ENCODE measurements at places on chromosomes 6 and 20.

DNA sequence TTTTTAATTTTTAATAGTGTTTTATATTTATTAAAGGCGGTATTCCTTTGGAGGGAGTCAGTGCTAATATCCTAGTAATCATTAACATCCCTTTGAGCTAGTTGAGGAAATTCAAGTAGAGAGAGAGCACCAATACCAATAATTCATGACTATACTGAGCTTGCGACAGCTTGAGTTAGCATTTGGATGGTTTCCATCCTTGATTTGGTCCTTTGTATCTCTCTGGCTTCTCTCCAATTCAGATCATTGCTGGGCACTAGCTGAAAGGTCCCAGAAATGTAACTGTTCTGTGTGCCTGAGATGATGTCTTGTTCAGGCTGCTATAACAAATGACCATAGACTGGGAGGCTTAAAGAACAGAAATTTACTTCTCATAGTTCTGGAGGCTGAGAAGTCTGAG lies 77.0 kb downstream of the RNF144B start:
- DNase-seq = no peak

- DNase-seq = no peak
These were observed 433.5 kb downstream of the DHX35 start for GRCh38 chr20:39395478-39396291.

GRCh38 chr6:149140137-149140909 lies 177.2 kb upstream of the TAB2 start:
- DNase-seq = no peak

DNA sequence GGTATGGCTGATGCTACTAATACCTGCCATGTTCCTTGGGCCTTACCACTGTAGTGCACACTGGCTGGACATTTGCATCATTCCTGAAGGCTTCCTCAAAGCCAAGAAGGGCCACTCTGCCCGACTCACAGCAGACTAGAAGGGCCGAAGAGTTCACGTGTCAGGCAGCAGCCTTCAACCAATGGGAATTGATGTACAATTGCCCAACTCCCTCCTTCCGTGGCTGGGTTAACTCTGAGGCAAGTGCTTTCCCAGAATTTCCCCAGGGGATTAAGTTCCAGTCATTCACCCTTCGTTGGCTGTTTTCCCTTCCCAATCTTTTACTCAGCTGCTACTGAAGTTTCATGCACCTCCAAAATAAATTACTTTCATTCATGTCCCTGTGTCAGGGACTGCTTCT lies 29.8 kb downstream of the PSMB9 start:
- DNase-seq = no peak

- DNase-seq = no peak
These were observed 89.8 kb upstream of the ADTRP start for GRCh38 chr6:11868392-11868791.

GRCh38 chr6:170199716-170200115 lies 91.2 kb downstream of the DLL1 start:
- DNase-seq = no peak

DNA sequence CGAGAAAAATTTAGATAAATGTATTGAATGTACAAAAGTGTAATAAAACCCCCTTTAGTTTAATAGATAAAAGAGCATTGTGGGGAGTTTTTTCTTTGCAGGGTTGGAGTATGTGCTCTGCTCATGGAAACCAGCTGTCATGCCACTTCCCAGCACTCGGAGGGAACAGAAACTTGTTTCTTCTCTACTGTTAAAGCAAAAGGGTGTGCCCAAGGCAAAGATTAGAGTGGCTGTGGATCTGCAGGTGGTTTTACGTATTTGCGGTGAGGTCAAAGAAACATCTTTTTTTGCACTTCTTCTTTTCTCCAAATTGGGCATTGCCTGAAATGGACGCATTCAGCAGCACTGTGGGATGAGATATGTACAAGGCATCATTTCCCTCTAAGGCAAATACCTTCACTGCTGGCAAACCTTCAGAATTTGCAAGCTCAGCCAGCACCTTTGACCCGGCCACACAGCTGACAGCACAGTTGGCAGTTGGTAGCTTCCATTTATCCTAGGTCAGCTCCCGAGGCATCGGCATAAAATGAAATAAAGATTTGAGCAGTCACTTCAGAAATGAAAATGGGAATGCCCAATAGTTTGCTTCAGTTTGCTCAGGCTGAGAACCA lies 178.4 kb upstream of the EYA4 start:
- DNase-seq = no peak

GRCh38 chr6:170269151-170269845 lies 21.6 kb downstream of the DLL1 start:
- DNase-seq = peak; percentile 96

GRCh38 chr20:32158943-32159660 lies 48.4 kb downstream of the PLAGL2 start:
- DNase-seq = no peak

- DNase-seq = peak; percentile 27
These were observed 33.5 kb downstream of the CYB5R4 start for GRCh38 chr6:83893024-83893423.

DNA sequence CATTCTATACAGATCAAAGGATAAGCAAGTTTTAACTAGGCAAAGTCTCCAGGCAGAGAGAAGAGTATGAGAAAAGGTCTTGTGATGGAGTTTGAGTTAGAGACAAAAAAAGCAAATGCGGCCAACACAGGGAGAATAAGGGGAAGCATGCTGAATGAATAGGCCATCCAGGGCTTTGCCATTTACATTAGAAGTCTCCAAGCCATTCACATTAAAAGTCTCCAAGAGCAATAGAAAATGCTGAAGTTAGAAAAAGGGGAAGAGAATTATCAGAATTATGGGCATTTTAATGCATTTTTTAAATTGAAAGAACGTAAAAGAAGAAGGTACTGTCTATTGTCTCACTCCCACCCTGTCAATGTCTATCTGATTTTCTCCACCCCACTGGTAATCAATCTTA lies 49.4 kb downstream of the PDSS2 start:
- DNase-seq = no peak

- no peak for DNase-seq
These were observed 70.5 kb upstream of the HMGN3 start for GRCh38 chr6:79305020-79305419.

GRCh38 chr6:159615918-159616317 lies 77.1 kb downstream of the SOD2 start:
- no peak for DNase-seq

Data from NCI-H774 (cell line).